Brain pericyte (primary cell): ENCODE measurements at places on chromosomes 11 and 22.

GRCh38 chr22:34845391-34845790 lies 220.6 kb upstream of the ISX start:
- DNase-seq = no peak

GRCh38 chr11:111466615-111467014 lies 45.6 kb downstream of the BTG4 start:
- no peak for DNase-seq

- no peak for DNase-seq
These were observed 286.9 kb downstream of the CNTN5 start for GRCh38 chr11:99307510-99308088.

- no peak for DNase-seq
These were observed 150.2 kb downstream of the SPON1 start for GRCh38 chr11:14112721-14113120.

DNA sequence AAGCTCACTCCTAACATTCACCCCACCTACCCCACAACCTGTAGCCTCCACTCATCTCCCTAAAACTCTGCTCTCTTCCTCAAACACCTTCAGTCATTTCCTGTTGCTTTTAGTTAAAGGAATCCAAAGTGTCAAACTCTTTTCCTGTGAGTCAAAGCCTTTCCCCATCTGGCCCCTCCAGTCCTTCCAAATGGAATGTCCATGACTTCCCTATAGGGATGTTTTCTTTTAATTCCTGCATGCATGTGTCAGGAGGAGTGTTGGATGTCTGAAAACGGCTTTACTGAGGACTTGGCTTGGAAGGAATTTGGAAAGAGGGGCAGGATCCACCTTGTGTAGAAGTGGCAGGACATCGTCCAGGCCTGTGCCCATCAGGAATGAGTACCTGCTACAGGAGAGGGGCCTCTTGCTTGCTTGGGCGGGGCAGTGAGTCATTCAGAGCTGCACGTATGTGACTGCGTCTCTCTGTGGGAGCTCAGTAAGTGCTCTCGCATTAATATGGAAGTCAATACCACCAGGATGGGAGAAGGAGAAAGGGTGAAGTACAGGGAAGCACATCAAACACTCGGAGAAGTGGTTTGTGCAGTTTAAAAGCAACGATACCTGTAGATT lies 491.9 kb downstream of the OPCML start:
- no peak for DNase-seq

- DNase-seq = no peak
These were observed 56.1 kb downstream of the PRMT3 start for GRCh38 chr11:20443596-20443995.

DNA sequence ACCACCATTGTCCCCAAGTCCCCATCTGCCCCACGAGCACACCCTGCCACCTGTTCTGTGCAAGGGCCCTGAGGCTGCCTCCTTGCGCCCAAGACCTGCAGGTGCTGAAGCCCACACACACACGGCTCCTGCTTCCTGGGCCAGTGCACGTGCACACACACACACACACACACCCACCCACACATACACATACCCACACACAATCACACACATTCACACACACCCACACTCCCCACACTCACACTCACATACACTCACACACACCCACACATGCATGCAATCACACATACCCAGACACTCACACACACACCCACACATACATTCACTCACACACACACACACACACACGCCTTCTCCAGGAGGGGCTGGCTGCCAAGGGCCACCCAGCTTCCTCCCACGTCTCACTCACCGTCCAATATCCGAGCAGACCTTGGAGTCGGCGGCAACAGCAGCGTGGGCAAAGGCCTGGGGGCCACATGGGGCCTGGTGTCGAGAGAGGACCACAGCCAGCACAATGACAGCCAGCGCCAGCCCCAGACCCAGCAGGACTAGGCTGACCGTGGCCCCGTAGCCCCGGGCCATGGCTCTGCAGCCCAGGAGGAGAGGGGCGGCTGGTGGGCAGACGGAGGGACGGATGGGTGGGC lies 616 bp downstream of the GGT5 start:
- DNase-seq = peak; percentile 44

DNA sequence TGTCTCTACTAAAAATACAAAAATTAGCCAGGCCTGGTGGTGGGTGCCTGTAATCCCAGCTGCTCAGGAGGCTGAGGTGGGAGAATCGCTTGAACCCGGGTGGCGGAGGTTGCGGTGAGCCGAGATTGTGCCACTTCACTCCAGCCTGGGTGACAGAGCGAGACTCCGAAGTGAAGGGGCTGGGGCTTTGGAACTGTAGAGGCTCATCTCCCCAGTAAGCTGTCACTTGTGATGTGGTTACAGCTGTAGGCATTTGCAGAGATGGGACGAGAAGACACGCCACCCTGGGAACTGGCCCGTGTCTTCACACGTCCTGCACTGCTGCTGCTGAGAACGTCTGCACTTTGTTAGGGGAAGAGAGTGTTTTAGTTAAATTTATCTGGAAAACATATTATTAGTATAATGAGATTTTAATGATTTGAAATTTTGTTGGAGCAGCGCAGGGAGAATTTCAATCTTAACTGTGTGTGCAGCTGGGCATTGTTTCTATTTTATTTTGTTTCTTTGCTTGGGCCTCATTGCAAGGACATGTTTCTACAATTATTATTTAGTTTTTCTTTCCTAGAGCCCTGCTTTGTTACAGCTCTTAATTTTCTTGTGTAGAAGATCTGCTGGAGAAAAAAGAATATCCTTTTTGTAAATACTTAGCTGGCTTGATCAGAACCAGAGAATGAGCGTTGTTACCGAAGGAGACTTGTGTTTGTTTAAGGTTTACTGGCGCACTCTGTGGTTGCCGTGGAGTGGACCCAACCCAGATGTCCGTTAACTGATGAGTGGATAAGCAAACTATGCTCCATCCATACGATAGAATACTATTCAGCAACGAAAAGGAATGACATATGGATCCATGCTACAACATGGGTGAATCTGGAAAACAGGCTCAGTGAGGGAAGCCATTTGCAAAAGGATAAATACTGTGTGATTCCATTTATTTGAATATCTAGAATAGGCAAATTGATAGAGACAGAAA lies 18.4 kb downstream of the PARVB start:
- DNase-seq = no peak

GRCh38 chr11:68506908-68507307 lies 46.4 kb downstream of the PPP6R3 start:
- no peak for DNase-seq

GRCh38 chr22:33796494-33796893 lies 123.8 kb downstream of the LARGE1 start:
- no peak for DNase-seq

GRCh38 chr11:27171376-27171958 lies 130.9 kb downstream of the BBOX1 start:
- no peak for DNase-seq

GRCh38 chr11:35717043-35717442 lies 54.5 kb downstream of the TRIM44 start:
- no peak for DNase-seq

GRCh38 chr11:12503039-12503484 lies 125.7 kb downstream of the PARVA start:
- DNase-seq = no peak

DNA sequence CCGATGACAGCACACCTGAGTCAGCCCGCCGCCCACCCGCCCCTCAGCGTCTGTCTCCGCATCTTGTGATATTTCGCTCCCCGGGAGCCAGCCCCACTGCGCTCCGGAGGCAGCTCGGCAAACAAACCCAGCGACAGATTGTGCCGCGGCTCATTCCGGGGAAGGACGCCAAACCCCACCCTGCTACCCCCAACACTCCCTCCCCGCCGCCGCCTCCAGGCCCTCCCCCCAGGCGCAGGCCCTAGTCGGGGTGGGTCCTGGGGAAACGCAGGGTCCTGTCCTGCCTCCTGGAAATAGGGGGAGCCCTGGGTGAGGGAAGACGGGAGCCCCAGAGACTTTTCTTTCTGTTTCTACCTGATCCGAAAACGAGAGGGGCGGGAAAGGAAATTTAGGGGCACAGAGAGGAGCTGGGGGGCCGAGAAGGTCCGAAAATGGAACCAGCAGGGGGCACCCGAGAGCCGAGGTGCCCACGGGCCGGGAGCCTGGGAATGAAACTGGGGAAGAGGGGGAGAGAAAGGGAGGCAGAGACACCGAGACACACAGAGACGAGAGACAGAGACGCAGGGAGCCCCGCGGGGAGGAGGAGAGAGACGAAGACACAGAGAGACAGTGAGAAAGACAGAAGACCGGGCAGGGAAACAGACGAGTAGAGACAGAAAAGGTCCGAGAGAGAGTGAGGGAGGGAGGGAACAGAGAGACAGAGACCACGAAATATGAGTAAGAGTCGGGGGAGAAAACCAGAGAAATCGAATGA lies 1.7 kb upstream of the RTN4RL2 start:
- no peak for DNase-seq

DNA sequence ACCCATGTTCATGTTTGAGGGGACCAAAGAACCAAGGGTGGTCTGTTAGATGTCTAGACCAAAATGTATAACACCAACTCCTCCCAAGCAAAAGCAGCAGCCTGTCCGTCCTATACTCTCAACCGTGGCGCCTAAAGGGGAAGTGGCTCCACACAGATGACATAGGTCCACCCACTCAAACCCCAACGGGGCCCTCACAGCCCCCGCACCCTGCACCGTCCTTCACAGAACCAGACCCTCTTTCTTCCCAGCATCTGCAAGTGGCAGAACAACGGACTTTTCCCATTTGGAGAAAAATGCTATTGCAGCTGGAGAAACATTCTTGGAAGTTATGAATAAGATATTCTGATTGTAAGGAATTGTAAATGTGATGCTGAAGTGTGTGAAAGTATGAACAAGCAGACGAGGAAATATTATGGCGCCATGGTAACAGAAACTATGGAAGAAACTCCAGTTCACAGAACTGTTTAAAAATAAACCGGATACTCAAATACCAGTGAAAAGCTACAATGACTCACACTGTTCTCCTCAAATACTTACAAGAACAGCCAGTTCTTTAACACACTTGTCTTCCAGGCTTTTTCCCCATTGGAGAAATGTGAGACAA lies 76.5 kb upstream of the ARFGAP3 start:
- peak; percentile 63 for DNase-seq
